Stimulated activated CD8-positive, alpha-beta memory T cell treated with anti-CD3 and anti-CD28 coated beads, Interleukin-7, amount 100 ng/mL, for 1 hour (primary cell): ENCODE measurements at places on chromosomes 2 and 18.

GRCh38 chr2:234983011-234983726 lies 31.4 kb downstream of the SH3BP4 start:
- DNase-seq: no peak

DNA sequence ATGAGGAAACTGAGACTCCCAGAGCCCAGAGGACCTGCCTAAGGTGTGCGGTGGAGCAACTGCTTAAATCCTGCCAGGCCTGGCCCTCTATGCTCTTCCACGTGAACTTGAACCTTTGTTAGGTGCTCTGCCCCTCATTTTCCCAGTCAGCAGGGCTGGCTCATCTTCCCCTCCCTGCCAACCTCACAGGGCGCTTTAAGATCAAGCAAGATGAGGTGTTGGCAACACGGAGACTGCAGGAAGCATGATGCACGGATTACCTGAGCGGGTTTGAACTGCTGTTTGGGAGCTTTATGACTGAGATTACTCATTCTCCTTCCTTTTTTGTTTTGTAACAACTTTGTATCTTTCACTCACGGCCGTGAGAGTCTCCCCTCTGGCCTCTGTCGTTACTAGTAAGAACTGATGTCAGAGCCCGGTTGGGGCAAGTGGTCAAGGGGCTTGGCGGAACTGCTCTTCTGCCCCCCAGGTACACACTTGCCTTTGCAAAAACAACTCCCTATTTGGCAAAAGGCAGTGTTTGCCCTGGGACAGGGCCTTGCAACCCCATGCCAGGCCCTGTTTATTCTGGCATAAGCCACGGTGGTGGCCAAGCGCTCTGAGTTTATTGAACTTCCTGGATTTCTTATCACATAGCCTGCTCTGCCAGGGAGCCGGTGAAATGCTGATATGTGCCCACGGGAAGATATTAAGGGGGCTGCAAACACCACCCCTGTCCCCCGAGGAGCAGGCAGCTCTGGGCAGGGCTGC lies 127.8 kb downstream of the INHBB start:
- no peak for DNase-seq

DNA sequence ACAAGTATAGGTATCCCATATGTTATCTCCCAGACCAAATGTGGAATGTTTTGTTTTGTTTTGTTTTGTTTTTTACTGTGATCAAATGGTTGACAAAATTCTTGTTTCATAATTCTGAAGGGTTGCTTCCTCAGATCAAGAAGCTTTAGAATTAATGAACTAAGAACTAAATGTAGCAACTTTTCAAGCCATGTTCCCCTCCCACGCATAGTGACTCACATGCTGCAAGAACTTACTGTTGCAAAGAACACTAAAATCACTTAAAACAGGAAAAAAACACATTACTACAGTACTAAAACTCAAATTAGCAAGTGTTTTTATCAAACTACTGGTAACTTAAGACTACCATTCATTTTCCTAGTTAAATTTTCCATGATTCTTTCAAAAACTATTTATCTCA lies 30.6 kb downstream of the HNRNPLL start:
- DNase-seq: no peak

GRCh38 chr2:12514631-12515437 lies 201.9 kb upstream of the TRIB2 start:
- DNase-seq: no peak

DNA sequence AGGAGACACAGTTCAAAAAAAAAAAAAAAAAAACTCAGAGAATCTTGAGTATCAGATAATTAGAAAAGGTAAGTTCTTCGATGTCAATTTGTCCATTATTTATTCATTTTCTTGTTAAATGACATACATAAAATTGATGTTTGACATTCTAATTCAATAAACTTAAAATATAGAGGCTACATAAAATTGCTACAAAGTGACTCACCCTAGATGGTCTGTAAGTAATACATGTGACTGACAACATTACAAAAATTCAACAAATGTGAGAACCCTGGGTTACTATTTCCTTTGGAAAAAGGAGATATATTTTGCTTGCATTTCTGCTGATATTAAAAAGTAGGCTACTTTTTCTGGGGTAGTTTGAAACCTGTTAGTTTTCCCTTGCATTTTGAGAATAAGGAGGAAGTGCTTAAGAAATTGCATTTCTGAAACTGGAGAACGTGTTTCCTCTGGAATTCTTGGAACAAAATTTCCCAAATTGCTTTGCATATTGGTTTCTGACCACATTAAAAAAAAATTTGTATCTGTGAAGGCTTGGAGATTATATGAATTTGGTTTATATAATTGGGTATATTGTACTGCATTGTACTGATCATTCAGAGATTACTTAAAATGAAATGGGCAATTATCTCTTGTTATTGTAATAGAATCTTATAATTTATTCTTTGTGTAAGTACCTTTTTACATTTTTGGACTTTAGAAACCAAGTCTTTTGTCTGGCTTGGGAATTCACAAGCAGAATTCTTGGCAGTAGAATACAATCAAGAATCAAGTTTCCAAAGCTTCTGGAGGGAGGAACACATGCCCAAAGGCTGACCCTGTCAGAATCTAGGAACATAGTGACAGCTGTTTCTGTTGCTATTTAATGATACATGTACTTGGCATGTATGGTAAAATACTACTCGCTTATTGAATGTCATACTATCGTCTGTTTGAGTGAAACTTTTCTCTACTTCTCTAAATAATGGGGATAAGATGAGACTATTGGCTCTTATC lies 106.1 kb downstream of the DSEL start:
- DNase-seq: no peak

GRCh38 chr2:237190966-237191713 lies 105.5 kb downstream of the COPS8 start:
- DNase-seq: no peak

DNA sequence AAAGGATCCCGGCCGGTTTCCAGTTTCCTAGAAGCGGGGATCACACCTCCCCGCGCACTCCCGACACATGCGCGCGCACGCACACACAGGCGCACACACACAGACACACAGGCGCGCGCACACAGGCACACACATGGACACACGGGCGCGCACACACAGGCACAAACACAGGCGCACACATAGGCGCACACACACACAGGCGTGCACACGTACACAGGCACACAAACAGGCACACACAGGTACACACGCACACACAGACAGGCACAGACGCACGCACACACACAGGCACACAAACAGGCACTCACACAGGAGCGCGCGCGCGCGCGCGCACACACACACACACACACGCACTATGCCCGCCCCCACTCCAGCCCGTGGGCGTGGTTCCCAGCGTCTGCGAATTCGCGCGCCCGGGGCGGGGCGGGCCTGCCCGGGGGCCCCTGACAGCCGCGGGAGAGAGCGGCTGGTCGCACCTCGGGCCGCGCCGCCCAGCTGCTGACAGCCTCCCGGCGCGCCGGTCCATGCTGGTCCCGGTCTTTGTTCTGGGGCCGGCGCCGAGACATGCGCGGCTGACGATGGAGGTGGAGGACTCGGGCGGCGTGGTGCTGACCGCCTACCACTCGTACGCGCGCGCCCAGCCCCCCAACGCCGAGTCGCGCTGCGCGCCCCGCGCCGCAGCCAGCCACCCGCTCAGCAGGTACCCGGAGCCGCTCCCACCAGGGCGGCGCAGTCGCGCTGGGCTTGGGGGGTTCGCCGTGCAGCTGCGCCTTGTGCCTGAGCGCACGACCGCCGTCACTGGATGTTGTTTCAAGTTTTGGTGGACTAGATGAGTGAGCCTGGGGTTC lies at the start of gene ARHGAP28:
ARHGAP28 (plus strand) TSS at position 470 of the 845 bp plus-strand sequence; CDS start at position 576, 106 bp downstream.
- no peak for DNase-seq

- no peak for DNase-seq
Measured at GRCh38 chr18:13107074-13107473, 111.5 kb upstream of the LDLRAD4 start.

- DNase-seq: no peak
Measured at GRCh38 chr2:132621131-132621875, 48.7 kb downstream of the LYPD1 start.

DNA sequence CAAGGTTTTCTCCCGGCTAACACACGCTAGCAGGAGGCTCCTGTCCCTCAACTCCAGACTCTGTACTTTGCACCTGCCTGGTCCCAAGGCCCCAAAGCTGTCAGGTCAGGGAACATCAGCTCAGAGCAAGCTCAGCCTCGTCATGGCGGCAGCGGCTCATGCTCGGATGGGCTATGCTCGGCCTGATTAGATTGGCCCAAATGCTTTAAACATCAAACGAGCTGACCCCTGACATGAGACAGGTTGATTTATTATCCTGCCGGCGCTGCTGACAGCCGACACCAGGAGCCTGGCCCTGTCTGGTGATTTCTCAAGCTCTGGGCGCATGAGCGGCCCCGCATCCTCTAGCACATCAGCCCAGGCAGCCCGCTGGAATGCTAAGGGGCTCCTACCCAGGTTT lies 436.4 kb downstream of the EIPR1 start:
- no peak for DNase-seq

DNA sequence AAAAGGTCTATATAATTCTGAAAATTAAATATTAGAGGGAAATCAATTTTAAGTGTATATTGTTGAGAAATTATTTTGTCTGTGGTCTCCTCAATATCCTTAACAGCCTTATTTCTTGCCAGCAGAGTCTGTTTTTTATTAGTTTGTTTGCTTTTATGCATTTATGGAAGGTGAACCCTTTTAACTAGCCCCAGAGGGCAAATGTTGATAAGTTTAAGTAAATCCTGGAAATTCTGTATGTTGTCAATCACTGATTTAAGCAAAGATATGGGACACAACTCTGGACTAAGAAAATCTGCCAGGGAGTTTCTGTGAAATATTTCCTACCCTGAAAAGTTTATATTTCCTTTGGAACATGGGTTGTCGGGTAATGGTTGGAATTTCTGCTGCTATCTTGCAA lies 339.5 kb upstream of the COL3A1 start:
- DNase-seq: no peak

GRCh38 chr2:234279637-234280036 lies 217.2 kb downstream of the ARL4C start:
- no peak for DNase-seq

- DNase-seq: no peak
Measured at GRCh38 chr2:227509824-227510619, 38.1 kb downstream of the AGFG1 start.

DNA sequence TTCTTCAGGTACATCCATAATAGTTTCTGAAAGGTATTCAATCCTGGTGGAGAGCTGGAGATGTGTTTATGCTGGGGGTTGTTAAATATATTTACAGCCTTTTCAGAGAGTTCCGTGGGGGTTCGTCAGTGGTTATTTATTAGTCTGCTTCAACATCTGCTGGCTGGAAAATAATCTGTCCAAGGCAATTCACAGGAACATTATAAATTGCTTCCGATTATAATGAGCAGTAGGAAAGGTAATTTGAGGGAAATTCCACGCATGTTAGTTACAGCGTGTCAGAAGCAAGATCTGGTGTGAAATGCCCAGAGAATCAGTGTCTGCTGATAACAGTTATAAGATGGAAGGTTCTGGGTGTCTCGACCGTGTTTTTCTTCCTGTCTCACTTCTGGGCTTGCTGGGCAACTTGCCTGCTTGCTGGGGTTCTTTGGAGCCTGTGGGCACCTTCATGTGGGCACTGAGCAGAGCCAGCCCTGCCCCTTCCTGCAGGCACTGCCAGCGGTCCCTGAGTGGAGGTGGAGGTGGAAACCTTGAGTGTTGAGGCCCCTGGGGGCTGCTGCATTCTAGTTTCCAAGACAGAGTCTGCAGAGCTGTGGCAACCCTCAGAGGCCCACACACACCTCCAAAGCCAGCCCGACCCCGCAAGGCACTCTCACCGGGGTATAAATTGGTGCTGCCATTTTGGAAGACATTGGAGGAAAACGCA lies 185.7 kb downstream of the FAM210A start:
- DNase-seq: peak; percentile 6

- no peak for DNase-seq
Measured at GRCh38 chr2:169395821-169396374, 33.6 kb upstream of the LRP2 start.

- no peak for DNase-seq
Measured at GRCh38 chr2:23475036-23475435, 90.1 kb downstream of the KLHL29 start.

GRCh38 chr2:186629250-186629996 lies 39.6 kb downstream of the ITGAV start:
- DNase-seq: no peak

GRCh38 chr18:50839996-50840395 lies 20.2 kb upstream of the MRO start:
- no peak for DNase-seq

DNA sequence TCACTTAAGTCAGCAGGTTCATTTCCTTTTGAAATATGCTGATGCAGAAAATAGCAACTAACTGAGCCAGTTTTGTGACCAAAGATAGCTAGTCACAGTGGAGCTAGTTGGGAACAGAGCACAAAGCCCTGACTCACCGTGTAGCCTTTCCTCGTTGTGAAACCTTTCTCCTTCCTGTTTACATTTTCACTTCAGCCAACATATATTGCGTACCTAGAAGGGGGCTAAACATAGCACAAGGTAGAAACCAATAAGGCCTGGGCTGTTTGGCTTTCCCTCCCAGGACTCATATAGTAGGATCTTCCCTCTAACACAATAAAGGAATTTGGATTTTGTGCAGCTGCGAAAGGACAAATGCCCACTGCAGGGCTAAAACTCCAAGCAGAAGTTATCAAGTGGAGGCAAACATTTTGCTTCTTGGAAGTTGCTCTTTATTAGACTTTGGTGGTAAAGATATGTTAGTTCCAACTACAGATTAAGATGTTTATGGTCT lies 24.5 kb upstream of the LPIN2 start:
- DNase-seq: no peak

DNA sequence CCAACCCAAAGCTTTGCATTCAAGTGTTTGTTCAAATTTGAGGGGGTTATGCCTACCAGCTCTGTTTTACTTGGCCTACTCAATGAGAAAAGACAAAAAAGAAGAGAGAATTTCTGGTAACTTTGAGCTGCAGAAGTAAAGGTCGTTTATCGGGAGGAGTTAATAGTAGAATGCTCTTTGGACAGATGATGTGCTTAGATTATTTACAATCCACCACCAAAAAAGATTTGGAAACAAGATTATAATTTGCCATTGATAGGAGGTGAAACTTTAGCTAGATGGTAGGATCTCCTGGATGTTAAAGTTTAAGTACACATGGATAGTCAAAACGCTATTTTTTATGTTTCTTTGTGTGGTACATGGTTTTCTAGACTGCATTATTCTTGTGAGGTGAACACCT lies 24.9 kb upstream of the CPS1 start:
- DNase-seq: no peak

- no peak for DNase-seq
Measured at GRCh38 chr2:167504061-167504460, 615.8 kb downstream of the XIRP2 start.

- DNase-seq: no peak
Measured at GRCh38 chr2:103138123-103138901, 376.5 kb downstream of the TMEM182 start.
